ENCODE measurements at places on chromosomes 5 and 9. TPM values are rescaled to one million over a fixed set of nuclear protein-coding genes. Genes with fewer than 3 reads are reported as not detected.

Gene DNLZ
- 17.0 TPM for total RNA-seq

Gene OMD
- total RNA-seq = not detected

Gene PTPRD
- total RNA-seq = not detected

Gene PRUNE2
- not detected for total RNA-seq

Gene CXXC5
- total RNA-seq = 4.6 TPM
